Psoas muscle (tissue), 8 donors: ENCODE measurements at places on chromosomes 11 and 22. TPM values are rescaled to one million over a fixed set of nuclear protein-coding genes. Genes with fewer than 3 reads are reported as not detected.
A peak's percentile ranks its signal among the peaks of the same experiment; 100 is the strongest.

Gene FAM118B
- total RNA-seq: 16.4 TPM

Gene SEC14L6
- not detected for total RNA-seq

Gene BLID
- 0.45 TPM for total RNA-seq

Gene SLC3A2
- 101 TPM for total RNA-seq

- H3K36me3 ChIP-seq: no peaks in the 10 kb centered on the region
- H3K27me3 ChIP-seq: no peaks in the 10 kb centered on the region
- H3K4me3 ChIP-seq: no peak overlapping the region
Observed at GRCh38 chr11:57772562-57772961, 11.0 kb downstream of the CTNND1 start.

DNA sequence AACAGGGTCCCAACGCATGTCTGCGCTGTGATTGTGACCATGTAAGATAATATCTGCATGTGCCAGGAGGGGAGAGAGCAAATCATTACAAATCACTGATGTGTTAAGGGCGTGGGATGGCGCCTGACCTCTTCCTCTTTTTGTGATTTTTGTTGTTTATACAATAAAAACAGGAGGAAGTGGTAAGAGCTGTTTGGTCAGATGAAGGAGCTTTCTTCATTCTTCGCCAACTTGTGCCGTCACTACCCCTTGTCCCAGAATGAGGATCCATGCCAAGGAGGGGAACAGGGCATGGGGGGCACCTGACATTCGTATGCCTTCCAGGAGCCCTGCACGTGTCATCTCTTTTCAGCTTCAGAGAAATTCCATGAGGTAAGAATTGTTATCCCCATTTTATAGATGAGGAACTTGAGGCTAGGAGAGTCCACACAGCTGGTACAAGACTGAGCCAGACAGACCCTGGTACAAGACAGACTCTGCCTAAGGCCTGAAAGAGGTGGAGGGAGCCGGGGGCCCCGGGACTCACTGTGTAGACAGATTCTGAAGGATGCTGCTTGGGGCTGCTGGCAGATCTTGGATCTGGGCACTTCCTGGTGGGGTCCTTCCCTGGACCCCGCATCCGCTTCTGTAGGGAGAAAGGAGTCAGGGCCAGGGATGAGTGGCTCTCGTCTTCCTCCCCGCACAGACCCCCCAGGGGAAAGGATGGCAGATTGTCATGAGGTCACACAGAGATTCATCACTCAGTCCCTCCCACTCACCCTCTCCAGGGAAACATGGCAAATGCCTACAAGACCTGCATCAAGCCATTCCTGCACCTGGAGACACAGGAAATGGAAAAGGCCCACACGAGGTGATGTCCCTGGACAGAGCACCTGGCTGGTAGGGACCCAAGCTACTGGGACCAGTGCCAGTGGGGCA is 34.6 kb downstream of the NFAM1 start:
- H3K36me3 ChIP-seq: no peaks in the 10 kb centered on the region
- H3K27ac ChIP-seq: no peak overlapping the region
- no peak for DNase-seq
- H3K4me1 ChIP-seq: no peaks in the 10 kb centered on the region
- no peak overlapping the region for H3K4me3 ChIP-seq

DNA sequence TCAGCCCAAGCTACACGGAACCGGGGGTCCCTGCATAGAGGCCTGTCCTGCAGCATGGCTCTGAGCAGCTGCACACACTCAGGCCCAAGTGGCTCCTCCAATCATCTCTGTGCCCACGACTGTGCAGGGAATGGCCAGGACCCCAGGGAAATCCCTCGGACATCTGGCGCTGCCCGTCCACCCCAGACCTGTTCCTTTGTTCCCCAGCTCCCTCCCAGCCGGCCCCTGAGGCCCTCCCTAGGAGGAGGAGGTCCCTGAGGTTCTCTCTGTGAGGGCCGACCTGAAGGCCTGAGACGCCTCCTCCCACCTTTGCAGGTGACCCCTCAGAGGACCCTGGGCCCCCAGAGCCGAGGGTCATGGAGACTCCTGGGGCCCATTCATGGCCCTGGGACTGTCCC is 1.1 kb downstream of the MLC1 start:
- H3K36me3 ChIP-seq: no peaks in the 10 kb centered on the region
- H3K27ac ChIP-seq: no peak overlapping the region
- H3K4me1 ChIP-seq: no peaks in the 10 kb centered on the region
- DNase-seq: no peak
- H3K27me3 ChIP-seq: no peaks in the 10 kb centered on the region

- H3K4me3 ChIP-seq: no peak overlapping the region
- no peaks in the 10 kb centered on the region for H3K27me3 ChIP-seq
Observed at GRCh38 chr11:2259466-2259830, 10.9 kb downstream of the ASCL2 start.

GRCh38 chr11:6152126-6152525 is 18.0 kb downstream of the OR52B2 start:
- H3K27ac ChIP-seq: no peak overlapping the region
- no peak for DNase-seq
- no peaks in the 10 kb centered on the region for H3K4me1 ChIP-seq

DNA sequence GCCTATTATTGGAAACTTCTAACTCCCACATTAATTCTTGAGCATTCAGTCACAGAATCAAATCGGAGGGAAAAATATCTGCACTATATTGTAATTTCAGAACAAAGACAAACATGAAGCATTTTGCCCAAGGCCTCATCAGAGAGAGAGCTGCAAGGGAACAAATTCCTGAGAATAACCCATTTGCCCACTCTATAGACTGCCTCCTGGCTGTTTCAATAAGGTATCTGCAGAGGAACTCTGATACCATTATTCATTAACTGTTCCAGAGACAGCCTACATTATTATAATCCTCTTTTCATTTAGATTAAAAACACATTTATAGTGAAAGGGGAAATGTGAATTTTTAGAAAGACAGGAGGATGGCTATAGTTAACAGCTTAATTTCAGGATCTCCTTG is 663.9 kb downstream of the DLG2 start:
- H3K27me3 ChIP-seq: no peaks in the 10 kb centered on the region
- DNase-seq: no peak
- no peaks in the 10 kb centered on the region for H3K36me3 ChIP-seq
- no peak overlapping the region for H3K4me3 ChIP-seq
- H3K27ac ChIP-seq: no peak overlapping the region

GRCh38 chr11:122882857-122883645 is 492 bp downstream of the JHY start:
- no peaks in the 10 kb centered on the region for H3K27me3 ChIP-seq
- no peaks in the 10 kb centered on the region for H3K36me3 ChIP-seq
- H3K4me3 ChIP-seq: peak overlapping the region; percentile 68

DNA sequence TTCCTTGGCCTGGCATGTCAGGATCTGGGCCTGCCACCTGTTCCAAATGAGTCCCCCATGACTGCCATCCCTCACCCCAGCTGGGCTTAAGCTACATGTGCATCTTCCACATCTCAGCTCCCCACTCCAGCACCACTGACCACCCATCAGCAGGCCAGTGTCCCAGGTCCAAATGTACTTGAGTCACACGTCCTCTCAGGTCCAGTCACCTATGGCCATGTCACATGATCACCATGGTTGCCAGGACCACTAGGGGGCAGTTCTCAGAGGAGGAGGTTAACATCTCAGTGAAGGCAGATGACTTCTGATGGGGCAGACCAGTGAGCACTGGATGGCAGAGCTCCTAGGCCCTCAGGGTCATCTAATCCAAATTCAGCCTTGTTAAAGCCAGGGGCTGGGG is 41.9 kb upstream of the WNT11 start:
- no peak for DNase-seq
- no peaks in the 10 kb centered on the region for H3K27me3 ChIP-seq
- H3K36me3 ChIP-seq: no peaks in the 10 kb centered on the region
- H3K4me3 ChIP-seq: no peak overlapping the region

- no peak overlapping the region for H3K27ac ChIP-seq
- H3K27me3 ChIP-seq: no peaks in the 10 kb centered on the region
- no peak overlapping the region for H3K4me3 ChIP-seq
- H3K4me1 ChIP-seq: no peaks in the 10 kb centered on the region
Observed at GRCh38 chr11:123416566-123416965, 13.5 kb upstream of the GRAMD1B start.

DNA sequence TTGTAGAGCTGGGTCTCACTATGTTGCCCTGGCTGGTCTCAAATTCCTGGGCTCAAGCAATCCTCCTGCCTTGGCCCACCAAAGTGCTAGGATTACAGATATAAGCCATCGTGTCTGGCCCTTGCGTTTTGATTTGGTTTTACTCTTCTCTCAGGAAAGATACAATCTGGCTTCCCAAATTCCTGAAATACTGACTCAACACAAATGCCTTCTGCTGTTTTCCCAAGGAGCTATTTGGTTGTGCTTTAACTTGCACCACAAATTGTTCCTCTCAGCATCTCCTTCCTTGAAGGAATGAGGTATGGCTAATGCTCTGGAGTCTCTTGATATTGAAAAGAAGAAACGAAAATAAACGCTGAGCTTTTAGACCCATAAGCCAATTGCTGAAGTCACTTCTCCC is 110.0 kb upstream of the PAX6 start:
- H3K4me3 ChIP-seq: no peak overlapping the region
- H3K4me1 ChIP-seq: no peaks in the 10 kb centered on the region
- no peaks in the 10 kb centered on the region for H3K36me3 ChIP-seq
- no peak for DNase-seq
- no peak overlapping the region for H3K27ac ChIP-seq

- H3K27ac ChIP-seq: no peak overlapping the region
- H3K4me1 ChIP-seq: no peaks in the 10 kb centered on the region
- no peaks in the 10 kb centered on the region for H3K27me3 ChIP-seq
- DNase-seq: no peak
- H3K36me3 ChIP-seq: peaks cover 95% of the 10 kb centered on the region
Observed at GRCh38 chr11:43892851-43893250, 12.2 kb downstream of the ALKBH3 start.

DNA sequence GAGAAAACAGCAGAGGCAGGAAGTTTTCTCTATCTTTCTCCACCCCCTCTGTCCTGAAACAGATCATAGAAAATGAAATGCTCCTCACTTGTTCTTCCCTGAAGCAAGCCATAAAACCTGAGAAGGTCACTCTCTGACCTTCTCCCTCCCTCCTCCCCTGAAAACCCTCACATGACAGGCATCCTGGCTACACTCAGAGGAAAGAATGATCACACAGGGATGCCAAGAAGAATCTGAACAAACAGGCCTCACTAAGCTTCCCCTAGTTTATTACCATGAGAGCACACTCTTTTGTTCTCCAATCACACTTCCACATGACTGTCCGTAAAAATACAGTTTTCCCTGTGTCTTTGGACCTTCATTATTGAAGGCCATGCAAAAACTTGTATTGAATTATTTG is 300.1 kb downstream of the BUD13 start:
- H3K27me3 ChIP-seq: no peaks in the 10 kb centered on the region
- H3K36me3 ChIP-seq: no peaks in the 10 kb centered on the region
- peaks cover 9% of the 10 kb centered on the region for H3K4me1 ChIP-seq
- DNase-seq: no peak
